MG63 (cell line): ENCODE measurements at places on chromosomes 13 and 19.

DNA sequence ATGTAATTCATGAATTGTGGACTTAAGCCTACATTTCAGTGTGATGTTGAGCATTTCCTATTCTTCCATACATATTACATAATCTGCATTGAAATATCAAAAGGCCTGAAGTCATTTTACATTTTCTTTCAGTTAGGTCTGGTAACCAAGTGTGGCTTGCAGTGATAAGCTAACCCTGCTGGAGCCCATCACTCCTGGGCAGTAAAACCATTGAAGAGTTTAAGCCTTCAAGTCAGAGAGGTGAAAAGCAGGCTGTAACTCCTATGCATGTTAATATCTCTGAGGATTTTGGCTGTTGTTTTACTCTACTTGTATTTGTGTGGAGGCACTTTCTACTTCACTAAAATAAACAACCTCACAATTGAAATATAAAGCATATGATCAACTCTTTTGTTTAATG is 248.8 kb downstream of the SLITRK5 start:
- DNase-seq = no peak

GRCh38 chr13:51475727-51476501 is 23.1 kb upstream of the INTS6 start:
- no peak for DNase-seq

DNA sequence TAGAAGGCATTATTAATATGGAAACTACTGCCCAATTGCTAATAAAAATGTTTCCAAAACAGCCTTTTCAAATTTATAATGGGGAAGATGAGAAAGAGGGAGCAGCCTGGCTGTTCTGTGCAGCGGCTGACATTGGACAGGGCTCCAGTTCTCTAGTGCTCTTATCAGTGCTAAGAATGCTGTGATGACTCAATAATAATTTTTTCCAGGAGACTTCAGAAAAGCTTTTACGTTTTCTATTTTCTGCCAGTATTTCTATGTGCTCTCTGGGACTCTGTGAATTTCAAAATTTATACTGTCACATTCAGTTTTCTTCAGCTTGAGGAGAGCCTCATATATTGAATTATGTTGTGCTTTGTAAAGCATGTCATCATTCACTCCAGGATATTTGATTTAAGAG is 209.6 kb downstream of the VWA8 start:
- peak; percentile 5 for DNase-seq

GRCh38 chr13:58955546-58956385 is 1208.0 kb downstream of the DIAPH3 start:
- DNase-seq = no peak

DNA sequence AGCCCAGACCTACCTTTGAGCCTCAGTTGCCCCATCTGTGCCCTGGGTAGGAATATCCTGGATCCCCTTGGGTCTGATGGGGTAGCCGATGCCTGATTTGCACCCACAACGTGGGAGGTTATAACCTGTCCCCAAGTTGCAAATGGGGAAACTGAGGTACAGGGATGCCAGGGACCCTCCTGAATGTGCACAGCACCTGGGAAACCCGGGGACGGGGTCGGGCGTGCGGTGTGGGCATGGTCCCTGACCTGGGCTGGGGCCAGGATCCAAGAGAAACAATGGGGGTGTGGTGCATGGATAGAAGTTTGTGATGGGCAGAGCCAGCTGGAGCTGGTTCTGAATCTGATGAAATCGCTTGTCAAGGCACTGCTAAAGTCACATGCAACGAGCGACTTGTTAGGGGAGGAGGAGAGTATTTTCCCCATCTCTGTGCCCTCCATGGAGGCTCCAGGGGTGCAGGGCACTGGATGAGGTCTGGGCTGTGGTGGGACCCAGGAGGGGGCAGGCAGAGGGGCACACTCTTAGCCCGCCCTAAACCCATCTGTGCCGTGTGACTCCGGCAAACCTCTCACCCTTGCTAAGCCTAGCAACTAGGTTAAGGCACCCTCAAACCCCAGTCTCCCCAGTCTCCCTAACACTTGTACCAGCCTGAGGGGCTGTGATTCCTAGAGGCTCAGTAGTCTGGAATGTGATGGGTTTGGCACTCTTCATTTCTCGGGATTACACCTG is 749 bp downstream of the GDF15 start:
- peak; percentile 44 for DNase-seq

DNA sequence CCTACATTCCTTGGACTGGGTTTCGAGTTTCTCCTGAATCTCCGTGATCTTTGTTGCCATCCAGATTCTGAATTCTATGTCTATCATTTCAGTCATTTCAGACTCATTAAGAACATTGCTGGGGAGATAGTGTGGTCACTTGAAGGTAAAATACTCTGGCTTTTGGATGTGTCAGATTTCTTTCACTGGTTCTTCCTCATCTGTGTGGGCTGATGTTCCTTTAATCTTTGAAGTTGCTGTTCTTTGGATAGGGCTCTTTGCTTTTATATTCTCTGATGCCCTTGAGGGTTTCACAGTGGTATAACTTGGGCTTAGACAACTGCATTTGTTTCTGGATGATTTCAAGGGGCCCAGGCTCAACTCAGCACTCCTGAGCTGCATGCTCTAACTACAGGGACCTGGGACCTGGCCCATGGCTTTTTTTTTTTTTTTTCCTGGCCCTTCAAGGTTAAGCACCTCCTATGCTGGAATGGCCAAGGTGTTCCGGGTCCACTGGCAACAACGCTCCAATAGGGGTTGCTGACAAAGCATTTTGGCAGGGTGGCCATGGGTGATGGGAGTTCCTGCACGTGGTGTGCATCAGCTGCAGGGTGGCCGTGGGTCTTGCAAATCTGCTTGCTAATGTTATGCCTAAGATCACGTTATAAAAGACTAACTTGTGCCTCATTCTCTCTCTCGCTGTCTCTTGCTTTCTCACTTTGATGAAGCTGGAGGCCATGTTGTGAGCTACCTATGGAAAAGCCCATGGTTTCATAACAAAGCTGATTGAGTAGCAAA is 5.9 kb upstream of the SIGLEC7 start:
- no peak for DNase-seq

DNA sequence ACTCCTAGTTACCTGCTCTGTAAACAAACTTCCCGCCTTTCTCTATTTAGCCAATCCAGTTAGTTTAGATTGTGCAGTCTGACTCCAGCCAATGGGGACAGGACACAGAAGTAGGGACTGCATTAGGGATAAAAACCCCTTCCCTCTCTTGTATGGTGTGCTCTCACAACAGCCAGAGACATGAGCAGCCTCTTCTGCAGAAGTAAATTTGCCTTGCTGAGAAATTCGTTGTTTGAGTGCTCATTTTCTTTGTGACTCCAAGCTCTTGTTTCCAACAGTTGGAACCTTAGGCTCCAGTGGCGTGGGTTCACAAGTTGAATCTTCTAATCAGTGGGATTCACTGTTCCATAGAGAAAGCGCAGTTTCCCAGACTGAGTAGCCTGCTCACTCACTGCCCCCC is 66.1 kb downstream of the ZNF93 start:
- DNase-seq = no peak

GRCh38 chr19:18865973-18866799 is 29.8 kb downstream of the CERS1 start:
- peak; percentile 69 for DNase-seq

DNA sequence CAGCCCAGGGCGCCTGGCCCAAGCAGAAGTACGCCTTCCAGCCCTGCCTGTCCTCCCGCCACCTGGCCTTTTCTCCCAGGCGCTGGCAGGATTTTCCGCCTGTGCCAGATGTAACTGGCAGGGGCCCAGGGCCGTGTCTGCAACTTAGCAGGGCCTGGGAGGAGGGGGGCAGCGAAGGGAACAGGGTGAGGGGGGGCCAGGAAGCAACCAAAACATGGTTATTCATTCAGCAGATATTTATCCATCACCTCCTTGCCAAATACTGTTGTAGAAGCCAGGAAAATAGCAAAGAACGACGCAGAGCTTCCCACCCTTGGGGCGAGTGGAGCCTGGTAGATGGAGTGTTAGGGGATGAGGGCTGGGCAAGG is 5.6 kb downstream of the TLE6 start:
- DNase-seq = peak; percentile 93

DNA sequence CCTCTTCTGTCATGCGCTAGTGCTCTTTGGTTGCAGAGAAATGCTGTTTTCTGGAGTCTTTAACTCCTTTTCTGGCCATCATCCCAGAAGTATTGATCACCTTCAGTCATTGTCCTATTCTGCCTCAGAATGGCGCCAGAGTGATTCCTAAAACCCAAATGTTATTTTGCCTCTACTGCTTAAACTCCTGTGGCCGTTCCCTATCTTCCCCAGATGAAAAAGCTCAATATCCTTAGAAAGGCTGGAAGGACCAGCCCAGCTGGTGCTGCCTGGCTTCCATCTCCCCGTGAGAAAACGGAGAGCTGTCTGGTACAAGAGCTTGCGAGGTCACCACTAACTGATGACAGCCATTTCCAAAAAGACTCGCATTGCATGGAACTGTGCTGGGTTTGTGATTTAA is 179.1 kb downstream of the RBM26 start:
- no peak for DNase-seq

DNA sequence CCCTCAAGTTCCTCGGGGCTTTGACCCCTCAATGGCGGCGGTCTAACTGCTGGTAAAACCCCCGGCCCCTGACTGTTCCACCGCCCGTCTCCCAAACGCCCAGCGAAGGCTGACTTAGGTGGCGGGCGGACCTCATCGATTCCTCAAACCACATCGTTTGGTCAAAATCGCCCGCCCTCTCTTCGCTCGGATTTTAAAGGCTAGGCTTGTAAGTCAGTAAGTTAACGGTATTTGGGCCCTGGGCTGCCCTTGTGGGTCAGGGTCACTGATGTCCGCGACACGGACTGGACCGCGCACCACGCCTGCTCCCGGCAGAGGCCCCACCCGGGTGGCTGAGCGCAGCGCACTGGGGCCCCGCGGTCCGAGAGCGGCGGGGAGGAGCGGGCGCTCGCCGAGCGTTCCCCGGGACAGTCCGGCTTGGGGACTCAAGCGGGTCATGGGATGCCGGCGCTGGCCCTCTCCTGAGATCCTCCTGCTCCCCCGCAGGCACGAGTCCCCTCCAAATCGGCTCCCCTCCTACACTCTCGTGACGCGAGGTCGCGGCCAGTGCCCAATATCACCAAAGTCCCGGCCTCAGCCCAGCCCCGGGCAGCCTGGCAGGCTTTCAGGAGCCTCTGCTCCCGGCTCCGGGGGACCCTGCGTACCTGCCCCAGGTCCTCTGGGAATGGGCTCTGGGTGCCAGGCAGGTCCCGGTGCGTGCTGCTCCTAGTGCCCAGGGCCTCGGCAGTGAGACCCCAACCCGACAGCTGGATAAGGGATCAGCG is 1.0 kb downstream of the FLT1 start:
- no peak for DNase-seq

- DNase-seq = no peak
These were observed 12.7 kb downstream of the F10 start for GRCh38 chr13:113135281-113135760.

DNA sequence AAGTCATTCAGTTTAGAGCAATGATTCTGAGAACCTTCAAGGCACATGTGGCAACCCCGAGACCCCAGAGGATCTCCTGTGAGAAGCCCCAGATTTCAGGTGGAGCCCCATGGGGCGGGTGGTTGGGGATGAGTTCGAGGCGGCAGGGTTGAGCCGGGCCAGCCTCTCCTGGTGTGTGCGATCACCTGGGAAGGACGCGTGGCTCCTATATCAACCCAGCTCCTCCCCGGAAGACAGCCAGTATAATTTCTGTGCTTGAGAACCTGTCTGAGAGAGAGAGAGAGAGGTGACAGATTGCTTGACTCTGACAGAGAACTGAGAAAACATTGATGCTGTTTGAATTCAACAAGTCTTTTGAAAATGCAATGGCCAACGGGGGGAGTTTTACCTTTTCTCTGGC is 89.0 kb downstream of the TEX29 start:
- no peak for DNase-seq

DNA sequence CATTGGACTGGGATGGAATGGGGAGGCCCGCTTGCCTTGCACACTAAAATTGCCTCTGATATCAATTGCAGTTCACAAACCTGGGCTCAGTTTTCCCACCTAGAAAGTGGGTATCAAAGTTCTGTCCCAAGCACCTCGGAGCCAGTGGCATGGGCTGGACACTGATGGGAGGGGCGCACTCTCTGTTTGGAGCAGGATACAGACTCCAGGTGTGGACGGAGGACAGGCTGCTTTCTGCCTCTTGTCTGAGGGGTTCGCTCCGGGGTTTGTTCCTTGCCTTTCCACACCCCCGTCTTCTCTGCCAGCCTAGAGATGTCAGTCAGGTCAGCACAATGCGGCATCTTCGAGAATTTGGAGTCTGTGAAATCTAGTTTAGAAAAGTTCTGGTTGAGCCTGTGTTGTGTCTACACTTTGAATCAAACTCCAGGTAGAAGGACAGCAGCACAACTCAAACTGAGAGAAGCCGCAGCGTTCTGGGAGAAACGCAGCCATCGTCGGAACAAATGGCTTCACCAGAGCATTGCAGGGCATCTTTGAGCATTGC is 141.9 kb downstream of the TEX29 start:
- no peak for DNase-seq

DNA sequence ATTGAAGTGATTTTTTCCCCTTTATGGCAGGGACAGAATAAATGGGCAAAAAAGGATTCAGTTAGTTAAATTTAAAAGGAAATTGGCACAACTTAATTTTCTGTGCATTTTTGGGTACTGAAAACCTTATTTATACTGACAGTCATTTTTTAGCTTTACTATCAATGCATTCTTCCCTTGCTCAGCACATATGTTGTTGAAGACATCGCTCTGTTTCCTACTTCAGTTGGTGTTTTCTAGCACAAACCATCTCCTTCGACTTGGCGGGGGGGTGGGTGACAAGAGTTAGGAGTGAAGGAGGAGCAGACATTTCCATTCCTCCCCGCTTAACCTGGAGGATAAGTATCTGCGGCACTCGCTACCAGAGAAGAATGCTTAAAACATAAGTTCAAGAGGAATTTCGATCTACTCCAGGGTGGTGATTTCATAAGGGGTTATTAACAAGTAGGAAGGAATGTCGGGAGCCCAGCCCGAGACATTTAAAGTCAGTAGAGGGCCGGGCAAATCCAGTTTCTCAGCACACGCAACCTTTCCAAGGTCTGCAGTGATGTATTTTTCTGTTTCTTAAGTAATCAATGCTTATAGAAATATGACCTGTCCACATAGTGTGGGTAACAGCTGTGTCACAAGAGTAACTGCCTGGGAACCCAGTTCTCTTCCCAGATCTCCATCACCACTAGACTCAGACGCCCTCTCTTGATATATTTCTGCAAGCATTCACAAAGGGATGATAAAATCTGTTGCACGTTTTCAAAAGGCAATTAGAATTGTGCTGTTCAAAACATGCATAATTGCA is 525.8 kb downstream of the MYO16 start:
- peak; percentile 16 for DNase-seq

DNA sequence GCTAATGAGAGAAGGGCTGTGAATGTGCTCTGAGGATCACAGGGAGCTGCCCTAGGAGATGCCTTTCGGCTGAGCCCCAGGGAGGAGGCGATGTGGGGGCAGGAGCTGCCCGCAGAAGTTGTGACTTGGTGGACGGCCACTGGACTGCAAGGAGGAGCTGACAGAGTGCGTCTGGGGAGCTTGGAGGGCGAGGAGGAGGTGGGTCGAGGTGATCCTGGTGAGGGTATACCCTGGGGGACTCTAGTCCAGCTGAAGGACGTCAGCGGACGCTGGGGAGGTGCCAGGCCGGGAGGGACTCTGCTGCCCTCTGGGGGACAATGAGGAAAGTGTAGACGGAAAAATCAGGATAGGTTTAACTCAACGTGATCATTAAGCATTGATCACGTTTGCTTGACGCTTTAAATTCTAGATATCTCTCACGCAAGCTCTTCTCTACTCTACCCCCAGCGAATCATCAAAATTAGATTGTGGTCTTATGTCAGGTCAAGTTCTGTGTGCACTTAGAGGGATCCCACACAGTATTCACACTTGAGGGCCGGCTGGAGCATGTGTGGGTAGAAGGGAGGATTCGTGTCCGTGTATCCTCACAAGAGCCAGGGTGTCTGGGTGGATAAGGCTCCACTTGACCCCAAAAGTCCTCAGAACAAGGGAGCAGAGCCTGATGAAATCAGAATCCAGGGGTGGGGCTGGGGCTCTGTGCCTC is 3.3 kb upstream of the CEACAM7 start:
- DNase-seq = no peak
